HFF-Myc (cell line): ENCODE measurements at places on chromosomes 2 and 18.

GRCh38 chr18:67410075-67411070 lies 106.1 kb downstream of the DSEL start:
- no peak for DNase-seq

- DNase-seq, result no peak
These were observed 65.4 kb downstream of the CRACDL start for GRCh38 chr2:98870516-98871158.

- DNase-seq, result no peak
These were observed 56.2 kb downstream of the AQP4 start for GRCh38 chr18:26809346-26809745.

DNA sequence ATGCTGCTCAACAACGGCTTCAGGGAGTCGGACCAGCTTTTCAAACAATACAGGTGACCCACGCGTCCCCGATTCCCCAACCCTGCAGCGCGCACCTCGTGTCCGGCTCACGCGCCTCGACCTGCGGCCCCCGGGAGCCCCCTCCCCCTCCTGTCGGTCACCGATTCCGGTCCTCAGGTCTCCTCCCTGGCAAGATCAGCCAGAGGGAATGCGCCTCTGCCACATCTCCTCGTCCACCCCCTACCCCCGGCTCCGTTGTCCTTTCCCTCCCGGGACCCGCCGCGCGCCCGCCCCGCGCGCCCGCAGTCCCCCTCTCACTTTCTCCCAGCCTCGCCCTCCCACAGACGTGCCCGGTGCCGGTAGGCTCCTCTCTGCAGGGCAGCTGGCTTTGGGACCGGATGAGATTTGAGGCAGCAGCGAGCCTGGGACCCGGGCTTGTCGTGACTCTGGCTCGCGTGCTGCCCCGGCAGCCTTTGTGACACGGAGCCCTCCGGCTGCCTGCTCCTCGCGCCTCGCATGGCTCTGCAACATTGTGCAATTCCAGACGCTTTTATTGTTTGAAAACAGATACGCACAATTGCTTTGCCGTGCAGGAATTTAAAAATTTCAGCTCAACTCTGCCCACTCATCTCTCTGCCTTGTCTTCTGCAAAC lies 558 bp downstream of the TTC39C start:
- no peak for DNase-seq

DNA sequence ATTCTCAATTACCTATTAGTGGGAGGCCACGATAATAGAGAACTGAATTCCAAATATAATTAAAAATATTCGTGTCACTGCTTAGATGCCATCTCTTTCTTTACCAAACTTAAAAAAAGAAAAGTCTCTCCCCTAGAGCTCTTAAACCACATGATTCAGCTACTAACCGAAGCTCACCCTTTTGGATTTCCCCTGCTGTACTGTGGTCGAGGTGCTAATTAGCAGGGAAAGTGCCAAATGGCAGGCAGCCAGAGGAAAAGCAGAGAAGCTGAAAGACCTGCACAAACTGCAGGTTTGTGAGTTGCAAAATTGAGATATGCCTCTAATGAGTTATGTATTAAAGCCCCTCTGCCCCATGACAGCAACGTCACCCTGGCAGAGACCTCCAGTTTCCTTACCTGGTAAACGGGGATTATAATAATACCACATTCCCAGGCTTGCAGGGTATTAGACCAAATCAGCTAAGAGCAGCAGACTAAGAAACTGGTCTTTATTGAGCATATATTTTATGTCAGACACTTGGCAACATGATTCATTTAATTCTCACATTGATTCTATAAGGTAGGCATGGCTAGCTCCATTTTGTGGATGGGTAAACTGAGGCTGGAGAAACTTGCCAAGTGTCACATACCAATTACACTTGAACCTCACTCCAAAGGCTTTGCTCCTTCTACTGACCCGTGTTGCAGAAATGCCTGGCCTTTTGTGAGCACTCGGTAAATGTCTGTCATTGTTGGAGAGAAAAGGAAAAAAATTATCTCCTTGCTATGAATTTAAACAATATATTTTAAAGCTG lies 259.7 kb downstream of the LPIN1 start:
- DNase-seq, result no peak

- DNase-seq, result no peak
These were observed 110.6 kb downstream of the CLIP4 start for GRCh38 chr2:29225814-29226213.

GRCh38 chr18:43486462-43486861 lies 209.2 kb upstream of the SYT4 start:
- no peak for DNase-seq

DNA sequence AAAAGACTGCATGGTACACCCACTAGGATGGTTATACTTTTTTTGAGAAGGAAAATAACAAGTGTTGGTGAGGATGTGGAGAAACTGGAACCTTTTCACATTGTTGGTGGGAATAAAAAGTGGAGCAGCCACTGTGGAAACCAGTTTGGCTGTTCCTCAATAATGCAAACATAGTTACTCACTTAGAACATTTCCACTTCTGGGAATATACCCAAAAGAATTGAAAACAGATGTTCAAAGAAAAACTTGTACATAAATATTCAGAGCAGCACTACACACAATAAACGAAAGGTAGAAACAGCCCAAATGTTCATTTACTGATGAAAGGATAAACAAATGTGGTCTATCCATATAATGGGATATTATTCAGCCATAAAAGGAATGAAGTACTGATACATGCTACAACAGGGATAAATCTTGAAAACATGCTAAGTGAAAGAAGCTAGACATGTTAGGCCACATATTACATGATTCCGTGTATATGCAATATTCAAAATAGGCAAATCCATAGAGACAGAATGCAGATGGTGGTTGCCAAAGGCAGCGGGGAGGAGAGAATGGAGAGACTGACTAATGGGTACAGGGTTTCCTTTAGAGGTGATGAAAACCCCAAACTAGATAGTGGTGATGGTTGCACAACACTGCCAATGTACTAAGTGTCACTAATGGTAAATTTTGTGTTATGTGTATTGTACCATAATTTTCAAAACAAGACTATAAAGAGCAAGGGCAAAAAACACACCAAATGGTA lies 20.9 kb upstream of the LMAN1 start:
- DNase-seq, result no peak
